ENCODE measurements at places on chromosomes 12 and 14.

- DNase-seq, result no peak
These were observed 24.2 kb upstream of the HIF1A start for GRCh38 chr14:61671082-61671481.

GRCh38 chr14:86915406-86915805 is 1077.6 kb downstream of the GALC start:
- no peak for DNase-seq

GRCh38 chr14:91844029-91844428 is 23.3 kb downstream of the TC2N start:
- DNase-seq, result no peak

GRCh38 chr12:12392413-12392812 is 35.5 kb downstream of the BORCS5 start:
- no peak for DNase-seq

- no peak for DNase-seq
These were observed 353 bp downstream of the BAG5 start for GRCh38 chr14:103562179-103562428.

DNA sequence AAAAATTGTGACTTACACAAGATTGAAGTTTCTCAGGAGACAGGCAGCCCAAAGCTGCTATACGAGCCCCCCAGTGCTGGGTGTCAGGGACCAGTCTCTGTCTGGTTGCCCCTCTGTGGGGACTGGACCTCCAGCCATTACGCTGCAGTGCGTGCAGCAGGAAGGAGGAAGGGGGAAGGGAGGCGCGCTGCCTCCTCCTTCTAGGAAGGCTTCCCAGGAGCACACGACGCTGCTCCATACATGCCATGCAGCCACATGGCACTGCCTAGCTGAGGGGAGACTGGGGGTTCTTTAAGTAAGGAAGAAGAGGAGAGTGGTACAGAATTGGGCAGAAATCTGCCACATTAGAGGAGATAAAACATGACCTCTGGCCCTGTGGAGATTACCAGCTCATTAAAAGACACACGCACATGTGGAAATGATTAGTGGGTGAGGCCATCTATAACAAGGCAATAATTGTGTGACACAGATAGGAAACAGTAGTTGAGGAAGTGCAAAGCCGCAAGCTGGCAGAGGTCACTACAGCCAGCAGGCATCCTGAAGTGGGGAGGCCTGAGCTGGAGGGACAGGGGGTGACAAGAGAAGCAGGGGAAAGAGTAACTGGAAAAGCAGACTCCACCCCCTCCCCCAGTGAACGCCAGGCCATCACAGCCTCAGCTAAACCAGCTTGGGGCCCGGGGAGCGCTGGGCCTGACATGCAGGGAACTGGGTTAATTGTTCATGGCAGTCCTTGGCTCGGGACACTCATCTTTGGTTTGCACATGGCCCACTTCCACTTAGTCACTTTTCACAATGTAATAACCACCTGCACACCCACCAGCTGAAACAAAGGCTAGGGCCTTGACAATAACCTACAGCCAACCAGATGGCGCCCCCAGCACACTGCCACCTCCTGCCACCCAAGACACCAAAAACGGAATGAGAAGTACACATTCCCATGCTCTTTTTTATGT is 39.6 kb downstream of the CCDC88C start:
- no peak for DNase-seq

GRCh38 chr12:32566663-32567295 is 112.3 kb upstream of the DNM1L start:
- no peak for DNase-seq

- DNase-seq, result no peak
These were observed 9.0 kb downstream of the RPS6KL1 start for GRCh38 chr14:74913986-74914573.

- no peak for DNase-seq
These were observed 280.2 kb upstream of the PWP1 start for GRCh38 chr12:107405436-107405835.

GRCh38 chr12:95487024-95487423 is 13.1 kb downstream of the METAP2 start:
- no peak for DNase-seq

DNA sequence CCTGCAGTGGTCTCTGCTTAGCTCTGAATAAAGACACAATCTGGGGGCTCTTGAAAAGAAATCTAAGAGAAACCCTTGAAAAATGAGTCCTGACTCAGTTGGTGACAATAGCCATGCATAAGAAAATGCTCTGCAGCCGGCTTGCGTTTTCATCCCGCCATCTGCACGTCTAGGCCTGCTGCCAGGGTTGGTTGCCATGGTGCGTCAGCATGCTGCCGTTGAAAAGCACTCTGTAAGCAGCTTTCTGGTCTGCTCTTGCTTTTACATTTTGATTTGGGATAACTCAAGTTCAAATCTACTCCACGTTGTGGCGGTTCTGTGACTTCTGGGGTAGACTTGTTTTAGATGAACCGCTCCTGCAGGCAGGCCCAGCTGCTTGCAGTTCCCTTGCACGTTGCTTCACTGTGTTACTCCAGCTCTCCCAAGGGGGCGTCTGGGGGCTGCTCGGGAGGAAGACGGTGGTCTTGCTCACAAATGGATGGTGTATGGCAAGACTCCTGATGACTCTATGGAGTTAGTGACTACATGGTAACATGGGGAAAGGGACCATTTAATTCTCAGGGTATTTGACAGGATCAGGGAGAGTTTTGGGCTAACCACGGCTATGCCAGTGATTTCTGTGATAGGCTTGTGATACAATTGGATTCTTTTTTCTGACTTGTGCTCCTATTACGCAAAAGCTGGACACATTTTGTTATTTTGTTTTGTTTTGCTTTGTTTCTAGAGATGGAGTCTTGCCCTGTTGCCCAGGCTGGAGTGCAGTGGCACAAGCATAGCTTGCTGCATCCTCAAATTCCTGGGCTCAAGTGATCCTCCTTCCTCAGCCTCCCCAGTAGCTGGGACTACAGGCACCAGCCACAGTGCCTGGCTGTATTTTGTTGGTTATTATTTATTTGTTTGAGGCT is 15.8 kb downstream of the WNT5B start:
- no peak for DNase-seq

DNA sequence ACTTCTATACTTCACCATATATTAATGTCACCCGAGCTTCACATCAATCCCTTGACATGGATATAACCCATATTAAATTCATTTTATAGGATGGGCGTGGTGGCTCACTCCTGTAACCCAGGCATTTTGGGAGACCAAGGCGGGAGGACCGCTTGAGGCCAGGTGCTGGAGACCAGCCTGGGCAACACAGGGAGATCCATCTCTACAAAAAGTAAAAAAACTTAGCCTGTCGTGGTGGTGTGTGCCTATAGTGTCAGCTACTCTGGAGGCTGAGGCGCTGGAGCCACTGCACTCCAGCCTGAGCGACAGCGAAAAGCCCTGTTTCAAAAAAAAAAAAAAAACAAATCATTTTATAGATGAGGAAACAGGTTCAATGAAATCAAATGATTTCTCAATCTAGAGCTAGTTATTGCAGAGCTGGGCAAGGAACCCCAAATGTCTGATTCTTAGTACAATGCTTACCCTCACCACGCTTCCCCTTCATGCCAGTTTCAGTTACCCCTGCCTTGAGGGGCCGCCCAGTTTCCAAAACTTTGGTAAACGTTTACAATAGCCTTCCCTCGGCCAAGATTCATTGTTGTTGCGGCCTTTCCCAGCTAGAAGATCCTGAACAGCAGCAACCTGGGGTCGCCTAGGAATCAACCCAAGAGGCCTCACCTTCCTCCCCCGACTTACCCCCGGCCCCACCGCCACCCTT is 751 bp downstream of the PSMB5 start:
- DNase-seq, result no peak

GRCh38 chr12:95083938-95084337 is 10.5 kb upstream of the NR2C1 start:
- DNase-seq, result no peak

GRCh38 chr12:25311506-25311905 is 60.8 kb upstream of the KRAS start:
- no peak for DNase-seq

DNA sequence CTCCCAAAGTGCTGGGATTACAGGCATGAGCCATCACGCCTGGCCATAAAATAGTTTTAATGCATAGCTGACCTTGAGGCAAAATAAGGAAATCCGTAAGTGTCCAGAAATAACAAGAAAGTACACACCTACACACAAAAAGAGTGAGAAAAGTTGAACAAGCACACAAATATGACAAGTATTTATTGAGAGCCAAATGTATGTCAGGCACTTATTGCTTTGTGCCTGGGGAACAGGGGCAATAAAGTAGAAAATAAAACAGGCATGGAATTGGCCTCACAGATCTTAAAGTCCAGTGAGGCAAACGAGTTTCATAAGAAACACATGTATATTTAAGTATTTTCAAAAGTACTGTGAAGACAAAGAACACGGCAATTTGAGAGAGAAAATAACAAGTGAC is 103.7 kb downstream of the ERGIC2 start:
- no peak for DNase-seq

DNA sequence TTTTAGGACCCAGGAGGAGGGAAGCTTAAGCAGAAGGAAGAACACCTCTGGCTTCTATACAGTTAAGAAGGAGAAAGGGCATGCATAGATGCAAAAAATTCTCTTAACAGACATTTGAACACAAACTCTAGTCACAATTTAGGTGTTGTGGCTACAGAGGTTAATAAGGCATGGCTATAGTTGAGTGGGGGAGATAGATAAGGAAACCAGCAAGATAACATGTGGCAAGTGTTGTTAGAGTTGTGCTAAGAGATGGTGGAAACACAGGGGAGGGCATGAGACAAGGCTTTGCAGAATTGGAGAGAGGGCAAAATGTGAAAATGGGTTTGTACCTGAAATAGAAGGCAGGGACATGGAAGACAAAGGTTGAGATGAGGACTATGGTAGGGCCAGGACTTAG is 88.9 kb downstream of the MSRB3 start:
- DNase-seq, result no peak

GRCh38 chr12:28974166-28974565 is 174.9 kb upstream of the FAR2 start:
- DNase-seq, result no peak

- no peak for DNase-seq
These were observed 1.7 kb upstream of the SIX6 start for GRCh38 chr14:60506985-60507829.

DNA sequence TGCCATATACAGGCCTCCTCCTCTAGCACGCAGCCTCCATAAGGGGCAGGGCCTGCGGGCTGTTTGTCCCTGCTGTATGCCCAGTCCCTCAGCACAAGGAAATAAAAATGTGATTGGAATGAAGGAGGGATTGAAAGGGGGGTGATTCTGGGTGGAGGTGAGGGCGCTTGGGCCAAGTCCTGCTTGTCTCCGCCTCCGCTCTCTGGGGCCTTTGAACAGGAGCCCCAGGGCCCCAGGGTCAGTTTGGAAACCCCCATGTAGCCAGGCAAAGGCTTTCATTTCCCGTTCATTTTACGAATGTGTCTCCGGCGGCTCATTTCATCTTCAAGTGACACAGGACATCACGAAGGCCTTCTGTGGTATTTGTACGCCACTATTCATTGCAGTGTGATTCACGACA is 4.5 kb upstream of the CACNA2D4 start:
- DNase-seq, result no peak

DNA sequence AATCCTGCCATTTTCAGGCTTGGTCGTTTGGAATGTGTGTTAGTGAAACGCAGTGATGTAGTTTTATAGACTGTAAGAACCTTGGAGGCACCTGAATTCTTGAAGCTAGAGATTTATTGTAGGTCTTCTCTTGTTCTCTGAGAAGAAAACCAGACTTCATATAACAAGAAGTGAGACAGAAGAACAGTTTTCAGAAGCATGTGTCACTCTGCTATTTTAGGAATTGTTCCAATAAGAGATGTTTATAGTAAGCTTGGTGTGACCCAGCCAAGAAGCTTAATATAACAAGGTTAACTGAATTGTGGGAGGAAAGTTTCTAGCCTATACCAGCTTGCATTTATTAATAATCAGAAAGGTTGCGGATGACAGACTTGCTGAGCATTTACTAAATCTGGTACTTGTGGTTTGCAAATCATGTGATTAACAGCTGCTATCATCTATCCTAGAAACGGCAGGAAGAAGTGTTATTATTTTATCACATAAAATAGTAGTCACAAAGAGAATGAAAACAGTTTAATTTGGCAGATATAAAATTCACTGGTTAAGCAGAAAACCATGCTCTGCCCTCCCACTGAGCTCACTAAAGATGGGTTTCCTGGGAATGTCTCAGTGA is 49.2 kb upstream of the BCAT1 start:
- DNase-seq, result no peak

DNA sequence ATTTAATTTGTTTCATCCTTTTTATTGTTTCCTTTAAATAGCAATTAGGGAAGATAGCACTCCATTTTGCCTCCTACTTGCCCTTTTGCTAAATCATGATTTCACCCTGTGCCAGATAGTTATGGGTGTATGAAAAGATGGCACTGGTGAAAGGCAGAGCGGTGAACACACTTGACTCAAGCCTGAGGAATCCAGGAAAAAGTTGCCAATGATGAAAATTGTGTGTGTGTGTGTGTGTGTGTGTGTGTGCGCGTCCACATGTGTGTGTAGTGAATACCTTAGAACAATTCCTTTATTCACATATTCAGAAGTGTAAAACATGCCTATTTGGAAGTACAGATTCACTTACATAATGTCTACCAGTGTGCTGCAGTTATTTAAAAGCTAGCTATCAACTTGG is 123.8 kb downstream of the PTCSC3 start:
- no peak for DNase-seq

- DNase-seq, result peak; percentile 76
These were observed 685 bp upstream of the MYL6B start for GRCh38 chr12:56151672-56152131.

- no peak for DNase-seq
These were observed 170.0 kb downstream of the ZFP36L1 start for GRCh38 chr14:68622856-68623255.

GRCh38 chr12:113361574-113362370 is 3.4 kb downstream of the PLBD2 start:
- no peak for DNase-seq

GRCh38 chr12:44771485-44772021 is 104.6 kb downstream of the NELL2 start:
- DNase-seq, result no peak

DNA sequence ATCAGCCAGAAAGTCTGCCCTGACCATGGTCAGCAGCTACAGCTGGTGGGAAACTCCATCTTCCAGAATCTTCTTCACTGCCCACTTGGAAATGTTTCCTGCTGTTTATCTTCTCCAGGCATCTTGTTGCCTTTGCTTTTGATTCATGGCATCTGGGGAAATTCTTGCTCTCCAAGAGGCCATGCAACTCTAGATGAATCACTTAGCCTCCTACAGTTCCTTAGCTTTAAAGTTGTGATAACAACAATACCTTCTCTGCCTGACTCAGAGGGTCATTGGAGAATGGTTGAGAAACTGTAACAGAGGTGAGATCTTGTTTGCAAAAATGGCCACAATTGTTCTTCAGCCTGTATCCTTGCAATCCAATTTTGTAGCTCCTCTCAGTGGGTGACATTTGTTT is 121.0 kb upstream of the VRK1 start:
- DNase-seq, result no peak

GRCh38 chr12:106757623-106758348 is 16.7 kb upstream of the RIC8B start:
- no peak for DNase-seq

GRCh38 chr14:32697704-32698103 is 241.0 kb upstream of the NPAS3 start:
- DNase-seq, result no peak
